Cardiac atrium fibroblast (primary cell): ENCODE measurements at places on chromosomes 5 and 9. TPM values are rescaled to one million over a fixed set of nuclear protein-coding genes. Genes with fewer than 3 reads are reported as not detected.

The LEAP2 gene
- 0.16 TPM in 1 of 2 replicates, not detected in the other for total RNA-seq

The PCDHA6 gene
- total RNA-seq = not detected in 2 replicates

The DCTN3 gene
- total RNA-seq = 101 and 107 TPM in 2 replicates

The TAS2R1 gene
- not detected in 2 replicates for total RNA-seq

The TMC1 gene
- total RNA-seq = not detected in 2 replicates

The NUTM2G gene
- not detected in 2 replicates for total RNA-seq

The TEX48 gene
- total RNA-seq = not detected in 2 replicates

The GAPT gene
- total RNA-seq = not detected in 2 replicates

The MEIKIN gene
- not detected in 2 replicates for total RNA-seq

The CACNA1B gene
- total RNA-seq = under 0.01 TPM in 1 of 2 replicates, not detected in the other

The ANGPTL2 gene
- 52.0 and 71.5 TPM in 2 replicates for total RNA-seq

The SV2C gene
- total RNA-seq = not detected in 2 replicates

The IGIP gene
- 5.8 and 9.7 TPM in 2 replicates for total RNA-seq

The FCN2 gene
- total RNA-seq = not detected in 2 replicates

The G3BP1 gene
- total RNA-seq = 88.8 and 108 TPM in 2 replicates

The STING1 gene
- total RNA-seq = 69.3 and 76.2 TPM in 2 replicates

The C5orf47 gene
- total RNA-seq = not detected in 2 replicates

The AQP7 gene
- total RNA-seq = not detected in 2 replicates

The RHOBTB3 gene
- 101 and 122 TPM in 2 replicates for total RNA-seq

The PRXL2C gene
- total RNA-seq = 5.8 and 42.6 TPM in 2 replicates

The GALNT12 gene
- 0.54 and 0.65 TPM in 2 replicates for total RNA-seq

The SOX30 gene
- not detected in 2 replicates for total RNA-seq

The ELAVL2 gene
- 0.49 TPM in 1 of 2 replicates, not detected in the other for total RNA-seq

The NR6A1 gene
- total RNA-seq = 0.72 and 0.81 TPM in 2 replicates

The OR1Q1 gene
- not detected in 2 replicates for total RNA-seq

The HDHD3 gene
- total RNA-seq = 7.0 and 8.4 TPM in 2 replicates

The ADAMTS19 gene
- total RNA-seq = 0.54 and 2.1 TPM in 2 replicates

The PCDHB6 gene
- total RNA-seq = 0.49 TPM in 1 of 2 replicates, not detected in the other

The C5orf34 gene
- 1.1 and 4.2 TPM in 2 replicates for total RNA-seq

The PDE8B gene
- 0.65 TPM in 1 of 2 replicates, not detected in the other for total RNA-seq

The CSF1R gene
- total RNA-seq = not detected in 2 replicates

The LVRN gene
- total RNA-seq = 0.16 TPM in 1 of 2 replicates, not detected in the other

The FAM153A gene
- total RNA-seq = not detected in 2 replicates

The AIF1L gene
- 0.49 TPM in 1 of 2 replicates, not detected in the other for total RNA-seq

The SLIT3 gene
- total RNA-seq = 13.2 and 31.9 TPM in 2 replicates

The BHMT gene
- total RNA-seq = not detected in 2 replicates
